RKO (cell line): ENCODE measurements at places on chromosomes 3 and 15.
A peak's percentile ranks its signal among the peaks of the same experiment; 100 is the strongest.

GRCh38 chr3:15952543-15953175, 154.9 kb upstream of the ANKRD28 start:
- DNase-seq = peak; percentile 65

DNA sequence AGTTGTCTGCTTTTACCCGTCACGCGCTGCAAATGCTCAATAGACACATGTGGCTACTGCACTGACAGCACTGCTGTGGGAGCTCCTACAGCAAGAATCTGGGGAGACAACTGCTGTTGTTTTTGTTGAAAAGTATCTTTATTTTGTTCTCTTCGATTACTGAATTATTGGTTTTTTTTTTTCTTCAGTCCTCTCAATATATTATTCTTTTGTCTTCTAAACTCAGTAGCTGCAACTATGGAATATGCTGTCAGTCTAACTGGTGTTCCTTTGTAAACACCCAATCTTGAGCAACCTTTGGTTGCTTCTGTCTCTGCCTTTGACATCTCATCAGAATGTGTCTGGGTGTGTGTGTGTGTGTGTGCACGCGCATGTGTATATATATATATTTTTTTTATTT, 12.6 kb downstream of the DCP1A start:
- no peak for DNase-seq

- peak; percentile 17 for DNase-seq
Measured at GRCh38 chr3:197501496-197501878, 54.3 kb downstream of the BDH1 start.

- no peak for DNase-seq
Measured at GRCh38 chr3:12437861-12438260, 46.4 kb upstream of the TSEN2 start.

GRCh38 chr3:182692695-182693094, 100.6 kb upstream of the ATP11B start:
- no peak for DNase-seq

- no peak for DNase-seq
Measured at GRCh38 chr3:172569128-172570008, 46.1 kb upstream of the TNFSF10 start.

DNA sequence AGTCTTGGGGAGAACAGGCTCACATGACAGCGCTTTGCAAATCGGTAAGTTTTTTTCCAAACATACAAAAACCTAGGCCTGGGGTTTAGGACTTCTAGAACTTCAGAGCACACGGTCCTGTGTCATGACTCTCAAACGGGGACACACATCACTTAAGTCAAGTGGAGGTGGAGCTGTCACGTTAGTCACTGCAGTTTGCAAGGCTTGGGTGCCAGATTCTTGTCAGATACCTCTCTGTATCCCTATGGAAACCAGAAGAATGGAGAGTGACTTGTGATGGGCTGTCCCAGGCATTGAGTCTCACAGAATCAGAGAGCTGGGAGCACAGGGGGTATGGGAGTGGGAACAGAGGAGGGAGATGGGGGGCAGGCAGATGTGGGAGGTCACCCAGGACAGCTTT, 64.8 kb downstream of the DUT start:
- no peak for DNase-seq

GRCh38 chr3:5277612-5278236, 90.2 kb downstream of the EDEM1 start:
- DNase-seq = no peak
